Activated naive CD4-positive, alpha-beta T cell treated with anti-CD3 and anti-CD28 coated beads, Interleukin-2, amount 10 ng/mL, durations not matched to agents 7 days and 5 days (primary cell): ENCODE measurements at places on chromosomes 12 and 14.

DNA sequence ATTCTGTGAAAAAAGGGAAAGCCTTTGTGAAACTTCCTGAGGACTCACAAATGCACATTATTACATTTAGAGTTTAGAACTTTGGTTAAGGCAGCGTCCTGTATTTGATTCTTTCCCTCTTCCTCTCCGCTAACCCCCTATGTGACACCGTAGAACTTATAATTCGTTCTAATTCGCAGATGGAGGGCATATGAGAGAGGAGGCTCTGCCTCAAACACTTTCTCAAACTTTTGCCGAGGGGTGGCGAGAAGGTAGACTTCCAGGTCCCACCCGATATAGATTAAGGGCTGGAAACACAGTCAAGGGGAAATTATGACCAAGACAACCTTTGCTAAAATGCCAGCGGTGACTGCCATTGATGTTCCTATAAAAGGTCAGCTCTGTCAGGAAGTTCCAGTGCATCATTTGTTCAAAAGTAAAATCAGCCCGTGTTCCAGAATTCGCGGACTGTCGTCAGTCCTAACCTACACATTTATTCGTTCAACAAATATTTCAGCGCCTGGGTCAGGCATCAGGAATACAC, 904 bp upstream of the PAPOLA start:
- DNase-seq: no peak

DNA sequence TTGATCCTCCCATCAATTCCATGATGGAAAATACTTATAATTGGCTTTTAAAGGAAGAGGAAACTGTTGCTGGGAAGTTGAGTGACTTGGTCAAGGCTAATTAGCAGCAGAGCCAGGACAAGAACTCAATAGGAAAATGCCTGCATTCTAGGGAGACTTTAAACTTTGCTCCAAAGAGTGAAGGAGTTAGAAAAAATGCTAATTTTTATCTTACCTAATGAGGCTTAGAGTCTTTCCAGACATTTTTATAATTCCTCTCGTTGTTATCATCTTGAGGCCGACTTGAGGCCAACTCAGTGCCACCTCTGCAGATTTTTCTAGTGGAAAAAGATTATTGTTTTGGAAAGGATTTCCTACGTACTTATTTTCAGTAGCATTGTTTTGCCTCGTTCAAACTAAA, 344.6 kb downstream of the ETNK1 start:
- no peak for DNase-seq

GRCh38 chr12:82627799-82628198, 58.9 kb upstream of the TMTC2 start:
- no peak for DNase-seq

DNA sequence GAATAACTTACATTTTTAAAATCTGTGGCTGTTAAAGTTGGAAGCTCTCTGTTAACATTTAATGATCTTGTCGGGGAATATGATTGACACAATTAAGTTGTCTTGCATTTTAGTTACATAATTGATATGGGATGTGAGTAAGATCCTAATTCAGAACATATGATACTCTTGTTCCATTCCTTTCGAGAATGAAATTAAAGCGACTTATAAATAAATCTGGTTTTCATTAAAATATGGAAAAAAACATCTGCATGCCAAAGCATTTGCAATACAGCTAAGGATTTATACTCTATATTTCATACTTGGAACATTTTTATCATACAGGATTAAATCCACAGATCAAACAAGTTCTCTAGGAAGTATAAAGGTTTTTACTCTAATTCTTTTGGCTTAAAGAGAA, 52.0 kb downstream of the SLC38A6 start:
- DNase-seq: no peak

DNA sequence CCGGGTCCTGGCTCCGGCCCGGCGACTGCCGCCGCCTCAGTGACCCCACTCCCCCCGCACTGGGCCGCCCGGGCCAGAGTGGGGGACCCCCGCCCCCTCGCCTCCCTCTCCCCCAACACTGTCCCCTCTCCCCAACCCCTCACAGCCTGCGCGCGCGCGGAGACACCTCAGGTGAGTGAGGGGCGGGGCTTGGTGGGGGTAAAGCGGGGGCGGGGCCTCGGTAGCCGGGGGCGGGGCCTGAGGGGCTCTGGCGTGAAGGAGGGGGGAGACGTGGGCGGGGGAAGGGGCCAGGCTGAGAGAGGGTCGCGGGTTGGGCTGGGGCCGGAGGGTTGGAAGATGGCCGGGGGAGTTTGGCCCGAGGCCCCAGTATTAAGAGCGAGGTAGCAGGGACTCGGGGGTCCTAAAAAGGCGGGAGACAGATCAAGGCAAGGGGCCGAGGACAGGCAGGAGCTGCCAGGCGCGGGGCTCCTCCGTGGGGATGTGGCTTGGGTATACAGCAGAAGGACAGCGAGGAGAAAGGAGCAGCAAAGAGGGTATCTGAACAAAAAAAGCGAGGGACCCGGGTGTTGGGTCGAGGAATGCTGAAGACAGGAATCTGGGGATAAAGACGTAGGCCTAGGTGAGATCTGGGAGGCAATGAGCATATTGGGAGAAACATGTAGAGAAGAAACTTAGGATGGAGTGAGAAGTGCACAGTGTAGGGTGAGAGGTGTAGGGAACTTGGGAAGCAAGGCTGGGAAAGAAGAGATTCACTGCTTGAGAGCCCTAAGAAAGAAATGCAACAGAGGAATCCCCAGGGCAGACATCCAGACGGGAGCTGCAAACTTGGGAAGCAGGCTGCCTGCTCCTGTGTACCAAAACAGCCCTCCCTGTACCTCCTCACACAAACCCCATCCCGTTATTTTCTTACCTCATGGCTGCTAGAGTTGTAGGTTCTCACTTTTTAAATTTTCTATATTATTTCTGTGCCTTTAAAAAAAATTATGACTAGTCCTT, 10.8 kb downstream of the SUOX start:
- peak; percentile 79 for DNase-seq

- DNase-seq: no peak
These were observed 68.0 kb downstream of the PTPRR start for GRCh38 chr12:70852416-70853150.

DNA sequence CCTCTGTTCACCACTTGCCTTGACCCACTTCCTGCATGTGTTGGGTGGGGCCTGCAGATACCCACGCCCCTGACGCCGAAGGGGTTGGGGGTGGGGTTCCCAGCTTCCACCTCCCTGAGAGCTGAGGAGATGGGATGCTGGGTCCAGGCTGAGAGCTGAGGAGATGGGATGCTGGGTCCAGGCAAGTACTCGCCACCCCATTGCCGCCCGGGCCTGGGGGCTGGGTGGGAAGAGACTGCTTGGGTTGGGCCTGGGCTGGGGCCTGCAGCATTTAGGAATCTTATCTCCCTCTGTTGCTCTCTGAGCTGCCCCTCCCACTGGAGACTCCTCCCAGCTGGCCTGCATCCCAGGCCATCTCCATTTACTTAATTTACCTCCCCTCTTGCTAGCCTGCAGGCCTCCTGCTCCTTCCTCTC, 17.4 kb downstream of the TEAD4 start:
- DNase-seq: no peak

DNA sequence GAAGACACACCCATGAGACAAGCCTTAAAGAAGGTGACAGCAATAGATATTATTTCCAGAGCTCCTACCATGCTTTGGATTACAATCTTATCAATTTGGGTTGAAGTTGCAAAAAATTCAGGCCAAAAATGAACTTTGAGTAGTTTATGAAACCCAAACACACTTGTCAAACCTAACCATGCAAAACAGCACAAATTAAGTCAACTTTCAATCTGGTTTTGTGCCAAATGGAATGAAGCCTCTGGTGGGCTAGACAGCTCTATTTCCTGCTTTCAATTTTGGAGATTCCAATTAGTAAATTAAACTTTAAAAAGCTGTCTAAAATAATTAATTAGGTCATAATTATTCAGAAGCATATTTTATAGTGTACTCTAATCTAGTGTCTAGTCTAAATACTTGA, 203.4 kb downstream of the SYT1 start:
- DNase-seq: no peak
